CD4-positive, alpha-beta T cell treated with Interleukin-2 at 100 ng/mL for 4 hours (primary cell): ENCODE measurements at places on chromosomes 3 and 15.

DNA sequence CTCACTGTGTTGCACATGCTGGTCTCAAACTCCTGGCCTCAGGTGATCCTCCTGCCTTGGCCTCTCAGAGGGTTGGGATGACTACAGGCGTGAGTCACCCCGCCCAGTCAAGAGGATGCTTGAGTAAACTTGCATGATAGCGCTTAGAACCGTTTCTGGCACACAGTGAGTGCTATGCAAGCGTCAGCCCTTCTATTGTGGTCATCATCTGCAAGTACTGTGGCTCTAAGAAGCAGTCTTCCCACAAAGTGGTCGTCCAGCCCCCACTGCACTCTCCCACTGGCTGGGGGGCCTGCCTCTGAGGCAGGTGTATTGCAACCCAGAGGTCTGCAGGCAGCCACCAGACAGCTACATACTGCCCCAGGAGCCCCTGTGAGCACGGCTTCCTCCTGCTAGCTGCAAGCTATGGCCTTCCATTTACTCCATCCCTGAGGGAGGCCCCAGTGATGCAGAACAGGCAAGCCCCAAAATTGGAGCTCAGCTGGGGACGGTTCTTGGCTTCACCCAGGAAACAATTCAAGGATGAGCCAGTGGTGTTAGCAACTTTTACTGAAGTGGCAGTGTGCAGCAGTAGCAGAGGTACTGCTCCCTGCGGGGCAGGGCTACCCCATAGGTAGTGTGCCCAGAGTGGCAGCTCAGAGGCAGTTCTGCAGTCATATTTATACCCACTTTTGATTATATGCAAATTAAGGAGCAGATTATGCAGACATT lies 95.4 kb downstream of the LSM3 start:
- DNase-seq: no peak

GRCh38 chr3:197674741-197675562 lies 61.8 kb downstream of the RUBCN start:
- DNase-seq: no peak

GRCh38 chr3:172315401-172316091 lies 132.7 kb downstream of the GHSR start:
- no peak for DNase-seq

- DNase-seq: no peak
These were observed 43.5 kb upstream of the NTRK3 start for GRCh38 chr15:88300089-88300488.
